ENCODE measurements at places on chromosomes 1 and 21. TPM values are rescaled to one million over a fixed set of nuclear protein-coding genes. Genes with fewer than 3 reads are reported as not detected.

MEF2D gene
- 14.3 TPM for total RNA-seq

SPATA21 gene
- total RNA-seq = not detected

CATSPERE gene
- total RNA-seq = not detected

HPCAL4 gene
- total RNA-seq = 0.14 TPM

KCNA2 gene
- total RNA-seq = 0.92 TPM

RAB25 gene
- total RNA-seq = 221 TPM

TAF12 gene
- 1.8 TPM for total RNA-seq

FAM72C gene
- total RNA-seq = 2.3 TPM

KCNJ15 gene
- not detected for total RNA-seq

AMY2B gene
- total RNA-seq = 65.4 TPM

NOTCH2 gene
- total RNA-seq = 46.6 TPM

DNA sequence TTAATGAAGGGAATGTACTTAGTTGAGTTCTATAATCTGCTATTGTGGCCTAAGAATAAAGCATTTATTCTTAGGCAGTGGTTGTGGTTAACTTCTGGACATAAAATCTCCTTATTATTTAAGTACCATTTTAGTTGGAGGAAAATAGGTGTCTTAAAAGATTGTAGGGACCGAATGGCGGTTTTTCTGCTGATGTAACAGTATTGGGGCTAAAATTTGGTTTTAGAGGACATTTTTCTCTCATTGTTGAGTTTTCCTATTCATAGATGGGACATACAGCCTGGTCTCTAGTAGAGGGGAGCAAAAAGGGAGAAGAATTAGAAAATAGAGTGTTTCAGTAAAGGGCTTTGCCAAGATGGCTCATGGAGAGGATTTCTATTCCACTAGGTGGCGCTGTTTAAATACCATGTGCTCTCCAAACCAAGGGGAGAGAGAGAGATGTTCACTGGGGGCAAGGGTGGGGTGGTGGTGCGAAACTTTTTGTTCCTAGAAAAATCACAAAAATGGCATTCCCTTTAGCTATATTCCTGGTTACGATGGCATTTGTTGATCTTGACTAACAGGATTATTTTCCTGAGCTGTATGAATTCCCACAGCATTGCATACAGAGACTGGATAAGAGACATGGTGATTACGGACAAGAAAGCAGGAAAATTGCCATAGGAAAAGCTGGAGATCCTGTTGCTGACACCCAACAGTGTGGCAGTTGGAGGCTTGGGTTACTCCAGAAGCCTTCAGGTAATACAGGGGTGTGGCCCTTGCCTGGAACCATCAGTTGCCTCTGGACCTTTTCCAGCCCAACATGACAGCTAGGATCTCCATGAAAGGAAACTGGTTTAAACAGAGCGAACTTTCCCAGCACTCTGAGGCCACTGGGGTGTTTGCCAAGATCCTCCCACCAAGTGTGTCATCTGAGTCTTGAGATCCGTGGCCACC, 18.2 kb upstream of the FCGR2A start:
- no peak for DNase-seq

GRCh38 chr21:16509476-16509875, 779.7 kb downstream of the USP25 start:
- DNase-seq = peak; percentile 19

GRCh38 chr21:29606613-29607012, 307.9 kb downstream of the BACH1 start:
- DNase-seq = no peak

DNA sequence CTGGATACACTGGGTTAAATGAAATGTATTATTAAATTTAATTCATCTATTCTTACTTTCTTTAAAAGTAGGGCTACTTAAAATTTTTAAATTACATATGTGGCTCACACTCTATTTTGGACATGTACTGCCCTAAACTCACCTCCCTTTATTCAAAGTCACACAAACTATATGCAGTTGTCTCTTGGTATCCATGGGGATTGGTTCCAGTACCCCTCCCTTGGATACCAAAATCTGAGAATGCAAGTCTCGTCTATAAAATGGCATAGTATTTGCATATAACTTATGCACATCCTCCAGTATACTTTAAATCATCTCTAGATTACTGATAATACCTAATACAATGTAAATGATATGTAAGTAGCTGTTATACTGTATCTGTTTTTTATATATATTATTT, 57.6 kb downstream of the FAF1 start:
- no peak for DNase-seq

DNA sequence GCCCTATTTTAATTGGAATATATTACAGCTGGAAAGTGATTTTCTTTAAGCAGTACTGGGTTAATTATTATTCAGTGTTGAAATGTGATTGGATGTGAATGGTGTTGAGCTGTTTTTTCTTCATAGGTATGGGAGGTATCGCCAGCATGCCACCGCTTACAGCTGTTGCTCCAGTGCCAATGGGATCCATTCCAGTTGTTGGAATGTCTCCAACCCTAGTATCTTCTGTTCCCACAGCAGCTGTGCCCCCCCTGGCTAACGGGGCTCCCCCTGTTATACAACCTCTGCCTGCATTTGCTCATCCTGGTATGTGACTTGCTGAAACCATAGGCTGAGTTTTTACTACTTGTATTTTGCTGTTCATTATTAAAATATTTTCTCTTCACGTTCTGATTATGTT, 107.7 kb downstream of the ITSN1 start:
- DNase-seq = no peak

GRCh38 chr1:157992031-157992832, 1.2 kb upstream of the KIRREL1 start:
- DNase-seq = peak; percentile 58

- no peak for DNase-seq
These were observed 11.2 kb upstream of the PLPP3 start for GRCh38 chr1:56590520-56591011.

DNA sequence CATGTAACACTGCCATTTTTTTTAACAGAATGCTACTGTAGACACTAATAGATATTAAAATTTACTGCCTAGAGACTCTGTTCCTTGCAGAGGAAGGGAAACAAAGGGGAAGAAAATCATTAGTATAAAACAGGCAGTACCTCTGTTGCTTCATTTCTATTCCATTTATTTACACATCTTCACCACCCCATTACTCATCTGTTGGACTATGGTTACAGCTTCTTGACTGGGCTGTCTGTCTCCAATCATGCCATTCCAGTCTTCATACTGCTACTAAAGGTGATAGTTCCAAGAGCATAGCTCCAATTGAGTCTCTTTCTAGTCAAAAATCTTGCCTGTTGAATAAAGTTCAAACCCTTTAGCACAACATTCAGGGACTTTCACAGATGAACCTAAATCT, 22.2 kb upstream of the GPR25 start:
- no peak for DNase-seq

GRCh38 chr1:8112611-8113261, 86.6 kb upstream of the ERRFI1 start:
- no peak for DNase-seq

DNA sequence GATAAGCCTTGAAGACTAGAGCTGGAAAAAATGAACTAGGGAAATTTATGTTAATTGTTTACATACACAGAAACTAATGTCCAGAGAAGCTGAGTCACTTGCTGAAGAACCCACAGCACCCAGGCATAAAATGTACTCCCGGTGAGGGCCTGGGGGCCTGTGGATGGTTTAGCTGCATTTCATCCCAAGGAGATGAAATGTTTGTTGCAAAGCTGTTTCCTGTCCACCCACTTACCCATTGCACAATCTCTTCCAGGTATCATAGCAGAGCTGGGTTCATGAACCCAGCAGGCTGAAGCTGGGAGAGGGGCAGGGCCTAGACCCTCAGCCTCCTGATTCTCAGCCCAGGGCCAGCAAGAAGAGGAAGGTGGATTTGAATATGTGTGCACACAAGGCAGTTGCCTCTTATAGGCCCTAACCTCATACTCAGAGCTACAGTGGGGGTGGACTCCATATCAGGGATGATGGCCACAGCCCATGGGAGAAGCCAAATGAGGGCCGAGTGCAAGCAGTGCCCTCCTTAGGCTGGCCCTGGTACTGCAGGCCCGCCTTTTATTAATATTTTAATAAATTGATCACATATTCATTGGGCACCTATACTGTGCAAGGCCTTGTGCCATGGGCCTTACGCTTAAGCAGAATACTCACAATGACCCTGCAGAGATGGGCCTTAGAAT, 110.8 kb downstream of the LACTBL1 start:
- DNase-seq = no peak

- no peak for DNase-seq
These were observed 20.9 kb upstream of the HSPA13 start for GRCh38 chr21:14403681-14404318.

- DNase-seq = no peak
These were observed 204.4 kb downstream of the LMX1A start for GRCh38 chr1:165152109-165152508.

GRCh38 chr1:30834253-30834652, 74.3 kb downstream of the SDC3 start:
- no peak for DNase-seq

DNA sequence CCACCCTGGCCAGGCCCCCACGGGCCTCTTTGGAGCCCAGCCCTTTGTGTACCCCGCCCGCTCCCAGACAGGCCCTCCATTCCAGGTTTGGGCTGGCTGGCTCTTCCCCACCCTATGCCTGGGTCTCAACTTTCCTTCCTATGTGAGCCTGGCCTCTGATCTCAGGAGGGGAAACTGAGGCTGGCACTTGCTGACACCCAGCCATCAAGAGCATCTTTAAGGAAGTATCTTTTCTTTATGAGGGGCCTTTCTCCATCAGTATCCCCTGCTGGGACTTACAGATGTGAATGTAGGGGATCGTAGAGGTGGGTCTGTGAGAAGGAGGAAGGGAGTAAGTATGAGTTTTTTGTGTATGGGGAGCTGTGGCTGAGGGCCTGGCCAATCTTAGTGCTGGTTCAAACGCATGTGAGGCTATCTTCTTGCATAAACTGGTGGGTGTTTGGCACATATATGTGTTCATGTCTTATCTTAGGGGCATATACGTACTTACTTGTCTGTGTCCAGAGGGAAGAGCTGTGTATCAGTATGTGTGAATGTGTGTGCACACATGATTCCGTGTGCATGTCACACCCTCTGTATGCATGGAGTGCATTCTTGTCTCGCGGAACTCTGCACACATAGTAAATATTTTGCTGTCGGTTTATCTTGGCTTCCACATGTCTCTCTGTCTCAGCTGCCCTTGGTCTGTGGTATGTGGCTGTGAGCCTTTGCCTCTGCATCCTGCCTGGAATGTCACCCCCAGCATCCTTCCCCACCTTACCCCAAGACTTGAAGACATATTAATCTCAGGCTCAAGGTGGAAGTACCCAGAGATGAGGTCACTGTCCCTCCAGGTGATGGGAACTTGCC, 5.4 kb downstream of the NECTIN4 start:
- DNase-seq = peak; percentile 49

DNA sequence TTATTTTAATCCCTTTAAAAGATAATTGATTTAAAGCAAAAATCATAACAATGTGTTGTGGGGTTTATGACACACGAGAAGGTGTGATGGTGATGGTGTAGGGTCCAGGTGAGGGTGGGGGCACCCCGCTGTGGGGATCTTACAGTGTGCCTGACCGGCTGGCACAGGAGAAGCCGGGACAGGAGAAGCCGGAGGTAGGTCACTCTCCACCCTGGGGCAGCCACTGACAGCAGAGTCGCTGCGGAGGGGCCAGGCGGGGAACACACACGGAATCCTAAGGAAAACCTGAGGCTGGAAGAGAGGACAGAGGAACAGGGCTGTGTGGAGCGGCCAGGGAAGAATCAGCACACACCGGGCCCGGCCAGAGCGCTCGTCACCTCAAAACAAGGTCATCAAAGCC, 4.3 kb upstream of the LRRC3 start:
- no peak for DNase-seq

- no peak for DNase-seq
These were observed 29.3 kb upstream of the DISP1 start for GRCh38 chr1:222785529-222785928.

DNA sequence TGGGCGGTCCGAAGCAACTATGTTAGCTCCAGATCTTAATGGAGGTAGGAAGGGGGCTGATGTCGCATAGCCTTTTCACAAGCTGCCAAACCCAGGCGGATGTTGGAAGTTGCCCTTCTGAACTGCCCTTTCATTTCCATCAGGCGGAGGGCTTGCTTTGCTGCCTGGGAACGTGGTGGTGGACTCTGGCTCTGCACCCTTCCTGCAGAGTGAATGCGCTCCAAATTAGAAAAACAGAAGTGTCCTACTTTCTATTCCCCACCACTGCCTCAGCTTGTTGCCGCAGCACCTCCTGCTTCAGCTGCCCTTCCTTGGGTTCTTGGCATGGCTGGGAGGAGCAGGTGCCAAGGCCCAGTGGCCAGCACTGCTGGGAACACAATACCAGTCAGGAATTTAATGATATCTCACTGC, 60.6 kb downstream of the AK4 start:
- DNase-seq = no peak

- DNase-seq = no peak
These were observed 735 bp upstream of the BRINP3 start for GRCh38 chr1:190478149-190479049.

DNA sequence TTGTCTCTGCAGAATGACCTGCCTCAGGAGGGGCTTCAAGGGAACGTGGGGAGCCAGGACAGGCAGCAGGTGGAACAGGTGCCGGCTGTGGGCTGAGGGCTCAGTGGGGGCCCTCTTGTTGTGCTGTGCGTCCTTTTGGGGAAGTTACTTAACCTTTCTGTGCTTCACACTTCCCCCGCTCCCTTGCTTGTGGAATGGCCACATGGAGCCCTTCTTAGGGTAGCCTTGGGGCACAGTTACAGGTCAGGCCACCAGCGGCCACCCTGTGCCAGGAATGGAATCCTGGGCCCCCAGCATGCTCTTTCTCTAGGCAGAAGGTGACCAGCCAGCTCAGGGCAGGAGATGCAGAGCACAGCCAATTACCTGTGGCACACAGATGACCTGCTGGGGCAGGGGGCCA, 2.6 kb downstream of the IKBKE start:
- DNase-seq = no peak

- DNase-seq = no peak
These were observed 22.4 kb downstream of the NADK start for GRCh38 chr1:1755852-1756251.

- DNase-seq = peak; percentile 60
These were observed 1.1 kb downstream of the DFFB start for GRCh38 chr1:3858231-3858981.

- DNase-seq = no peak
These were observed 19.3 kb downstream of the GBP6 start for GRCh38 chr1:89383185-89383584.

DNA sequence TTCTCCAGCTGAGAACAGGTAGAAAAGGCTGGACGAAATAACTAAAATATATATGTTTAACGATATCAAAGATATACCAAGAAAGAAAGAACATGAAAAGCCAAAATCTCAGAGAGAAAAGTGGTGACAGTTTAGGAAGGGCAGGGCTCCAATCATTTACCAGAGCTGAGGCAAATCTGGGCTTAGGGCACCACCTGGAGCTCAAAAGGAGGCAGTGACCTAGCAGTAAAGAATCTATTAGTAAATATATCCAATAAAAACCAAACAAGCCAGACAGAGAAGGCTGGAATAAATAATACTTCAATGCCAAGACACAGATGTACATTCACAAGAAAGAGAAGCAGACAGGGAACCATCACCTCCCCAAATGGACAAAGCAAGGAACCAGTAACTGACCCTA, 43.5 kb downstream of the CHIA start:
- DNase-seq = peak; percentile 59

- DNase-seq = no peak
These were observed 9.4 kb downstream of the LAPTM5 start for GRCh38 chr1:30748098-30748698.

- no peak for DNase-seq
These were observed 5.0 kb downstream of the RRP1B start for GRCh38 chr21:43664358-43664757.

Measured in stomach (tissue), 19 donors.